ENCODE measurements at places on chromosomes 11 and 22. TPM values are rescaled to one million over a fixed set of nuclear protein-coding genes. Genes with fewer than 3 reads are reported as not detected.

Gene HIPK3
- 263 TPM for total RNA-seq

Gene HSPB2
- 1.4 TPM for total RNA-seq

Gene FOLH1
- total RNA-seq: 10.5 TPM

Gene SLCO2B1
- total RNA-seq: 80.6 TPM
